ENCODE measurements at places on chromosomes 11 and 22.
A peak's percentile ranks its signal among the peaks of the same experiment; 100 is the strongest.

DNA sequence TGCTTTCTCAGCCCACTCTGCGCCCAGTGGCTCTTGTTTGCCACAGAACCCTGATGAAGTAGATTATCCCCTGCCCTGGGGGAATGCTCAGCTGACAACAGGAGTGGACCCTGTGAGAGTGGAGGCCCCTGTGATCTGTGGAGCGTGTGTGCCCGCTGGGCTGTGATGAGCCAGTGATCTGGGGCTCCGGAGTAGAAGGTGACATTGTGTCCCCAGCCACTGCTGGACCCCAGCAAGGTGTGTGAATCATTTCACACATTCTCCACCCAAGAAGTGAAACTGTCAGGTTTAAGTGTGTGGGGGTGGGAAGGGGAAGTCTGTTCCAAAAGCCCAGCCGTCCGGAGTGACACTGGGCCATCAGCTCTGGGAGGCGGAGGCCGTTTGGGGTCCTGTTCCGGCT is 33.1 kb upstream of the GRAMD4 start:
- DNase-seq, result no peak

DNA sequence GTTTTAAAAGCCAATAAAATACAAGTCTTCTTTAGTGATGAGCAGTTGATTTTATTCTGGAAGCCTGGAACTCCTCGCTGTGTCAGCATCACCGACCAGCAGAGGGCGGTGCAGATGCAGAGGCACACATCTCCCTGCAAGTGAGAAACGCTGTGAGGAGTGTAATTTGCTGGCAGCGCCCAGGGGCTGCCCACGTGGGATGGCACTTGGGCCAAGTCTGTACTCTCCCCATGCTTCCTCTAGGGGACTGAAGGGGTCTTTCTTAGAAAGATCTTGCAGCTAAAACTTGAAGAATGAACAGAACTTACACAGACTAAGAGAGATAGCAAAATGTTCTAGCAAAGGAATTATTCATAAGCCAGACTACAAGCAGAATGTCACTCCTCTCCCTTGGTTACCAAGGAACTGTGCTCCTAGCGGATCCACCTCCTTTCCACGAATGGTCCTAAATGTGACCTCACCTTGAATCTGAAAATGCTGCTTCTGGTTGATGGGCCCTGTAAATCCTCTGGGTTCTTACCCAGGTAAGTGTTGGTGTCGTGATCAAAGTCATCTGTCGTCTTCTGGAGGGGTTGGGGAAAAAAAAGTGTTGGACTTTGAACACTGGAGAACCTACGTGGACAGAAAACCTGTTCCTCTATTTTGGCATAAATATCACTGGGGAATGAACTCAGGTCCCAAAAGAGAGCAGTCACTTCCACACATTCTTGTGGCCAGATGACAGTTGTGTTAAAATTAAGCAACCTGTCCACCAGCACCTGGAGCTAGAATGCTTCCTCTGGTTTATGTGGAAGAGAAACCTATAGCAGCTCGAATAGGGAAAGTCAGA is 31.8 kb downstream of the CNTF start:
- peak; percentile 74 for DNase-seq

- no peak for DNase-seq
Measured at GRCh38 chr22:45582236-45582954, 79.7 kb downstream of the FBLN1 start.

DNA sequence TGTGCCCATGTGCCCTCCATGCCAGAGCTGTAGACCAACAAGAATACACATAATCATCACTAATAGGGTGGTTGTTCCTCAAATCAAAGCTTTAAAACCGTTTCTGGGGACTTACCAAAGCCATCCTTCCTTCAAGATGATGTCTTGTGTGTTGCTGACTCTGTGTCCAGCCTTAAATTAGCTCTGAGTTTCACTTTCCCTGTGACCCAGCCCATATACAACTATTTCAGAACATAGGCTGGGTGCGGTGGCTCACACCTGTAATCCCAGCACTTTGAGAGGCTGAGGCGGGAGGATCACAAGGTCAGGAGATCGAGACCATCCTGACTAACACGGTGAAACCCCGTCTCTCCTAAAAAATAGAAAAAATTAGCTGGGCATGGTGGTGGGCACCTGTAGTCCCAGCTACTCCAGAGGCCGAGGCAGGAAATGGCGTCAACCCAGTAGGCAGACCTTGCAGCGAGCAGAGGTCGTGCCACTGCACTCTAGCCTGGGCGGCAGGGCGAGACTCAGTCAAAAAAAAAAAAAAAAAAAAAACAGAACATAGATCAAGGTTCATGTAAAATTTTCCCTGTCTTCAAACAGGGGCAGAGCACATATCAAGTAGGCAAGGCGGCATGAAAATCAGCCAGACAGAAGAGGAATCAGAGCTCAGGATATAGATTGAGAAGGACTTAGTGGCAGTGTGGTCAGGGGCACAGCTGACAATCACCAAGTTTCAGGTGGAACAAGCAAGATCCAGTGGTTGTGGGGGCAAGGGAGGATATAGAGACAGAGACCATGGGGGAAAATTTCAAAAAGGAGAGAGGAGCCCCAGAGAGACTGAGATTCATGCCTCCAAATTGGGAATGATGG is at the start of gene PLAAT2:
Gene PLAAT2, minus strand, starts transcription at position 179 of the 855 bp plus-strand sequence. Its CDS starts 55 bp downstream, at position 124.
- no peak for DNase-seq

- no peak for DNase-seq
Measured at GRCh38 chr22:45475063-45475747, 27.5 kb upstream of the FBLN1 start.

- DNase-seq, result no peak
Measured at GRCh38 chr11:58739725-58740430, 8.1 kb upstream of the GLYAT start.

Data from CD4-positive, alpha-beta T cell treated with Interferon alpha-2 for 1 hour (primary cell).